ENCODE measurements at places on chromosomes 4 and X.

- no peak for DNase-seq
Measured at GRCh38 chr4:79604152-79604551, 196.1 kb upstream of the GK2 start.

GRCh38 chrX:39492497-39493162 is 605.1 kb downstream of the BCOR start:
- DNase-seq = peak; percentile 50

- DNase-seq = no peak
Measured at GRCh38 chr4:108272986-108273385, 104.3 kb upstream of the LEF1 start.

- DNase-seq = no peak
Measured at GRCh38 chrX:83186632-83187031, 321.5 kb upstream of the POU3F4 start.

- DNase-seq = no peak
Measured at GRCh38 chrX:155889328-155889727, 8.2 kb downstream of the VAMP7 start.

GRCh38 chr4:188691811-188692210 is 552.6 kb downstream of the TRIML1 start:
- DNase-seq = no peak

GRCh38 chr4:26930964-26931363 is 70.3 kb downstream of the STIM2 start:
- DNase-seq = no peak

DNA sequence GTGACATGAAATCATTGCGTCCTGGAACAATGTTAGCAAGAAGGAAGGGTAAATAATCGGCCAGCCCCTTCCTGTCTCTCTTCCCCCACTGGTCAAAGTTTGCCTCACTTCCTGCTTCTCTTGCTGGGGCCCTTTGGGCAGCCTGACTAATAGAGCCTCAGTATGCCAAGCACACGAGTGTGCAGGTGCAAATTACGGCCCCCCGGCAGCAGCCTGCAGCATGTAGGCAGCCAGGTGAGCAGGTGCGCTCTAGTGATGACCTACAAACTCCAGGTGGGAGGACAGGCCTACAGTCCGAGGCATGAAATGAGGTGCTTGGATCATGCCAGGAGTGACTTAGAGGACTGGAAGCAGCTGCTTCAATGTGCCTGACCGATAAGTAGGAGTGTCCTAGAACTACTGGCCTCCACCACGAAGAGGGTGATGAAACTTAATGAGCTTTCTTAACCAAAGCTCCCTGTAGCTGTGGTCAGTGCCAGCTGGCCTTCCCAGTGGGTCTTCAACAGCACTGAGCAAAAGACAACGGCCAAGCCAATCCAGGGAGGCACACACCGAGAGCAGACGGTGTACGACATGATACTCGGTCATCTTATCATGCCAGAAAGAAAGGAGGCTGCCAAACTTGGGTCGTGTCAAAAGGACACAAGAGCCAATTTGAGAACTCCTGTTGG is 26.1 kb upstream of the FAT1 start:
- no peak for DNase-seq

GRCh38 chr4:143517764-143518163 is 4.3 kb downstream of the SMARCA5 start:
- DNase-seq = no peak

GRCh38 chr4:180437601-180438000 is 1805.6 kb upstream of the TENM3 start:
- DNase-seq = no peak

DNA sequence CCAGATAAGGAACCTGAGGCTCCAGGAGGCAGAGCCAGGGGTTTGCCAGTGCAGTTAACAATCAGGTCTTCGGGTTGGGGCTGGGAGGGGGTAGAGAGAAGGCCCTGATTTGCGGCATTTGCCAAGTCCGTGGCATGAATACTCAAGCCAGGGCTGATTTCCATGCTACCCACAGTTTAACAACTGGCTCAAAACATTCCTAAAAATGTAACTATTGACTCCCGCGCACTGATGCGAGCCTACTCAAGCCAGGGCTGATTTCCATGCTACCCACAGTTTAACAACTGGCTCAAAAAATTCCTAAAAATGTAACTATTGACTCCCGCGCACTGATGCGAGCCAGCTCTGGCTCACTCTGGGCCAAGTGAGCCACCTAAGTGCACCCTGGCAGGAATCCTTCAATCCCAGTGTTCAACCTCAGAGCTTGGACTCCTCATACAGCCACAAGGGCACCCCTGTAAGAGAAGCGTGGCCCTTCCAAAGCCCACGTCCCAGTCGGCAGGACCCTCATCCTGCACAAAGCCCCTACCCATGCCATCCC is 75.6 kb downstream of the PPP2R2C start:
- DNase-seq = no peak

- DNase-seq = no peak
Measured at GRCh38 chrX:120452131-120452530, 17.0 kb downstream of the LAMP2 start.

- no peak for DNase-seq
Measured at GRCh38 chr4:81884986-81885385, 413.3 kb upstream of the RASGEF1B start.

DNA sequence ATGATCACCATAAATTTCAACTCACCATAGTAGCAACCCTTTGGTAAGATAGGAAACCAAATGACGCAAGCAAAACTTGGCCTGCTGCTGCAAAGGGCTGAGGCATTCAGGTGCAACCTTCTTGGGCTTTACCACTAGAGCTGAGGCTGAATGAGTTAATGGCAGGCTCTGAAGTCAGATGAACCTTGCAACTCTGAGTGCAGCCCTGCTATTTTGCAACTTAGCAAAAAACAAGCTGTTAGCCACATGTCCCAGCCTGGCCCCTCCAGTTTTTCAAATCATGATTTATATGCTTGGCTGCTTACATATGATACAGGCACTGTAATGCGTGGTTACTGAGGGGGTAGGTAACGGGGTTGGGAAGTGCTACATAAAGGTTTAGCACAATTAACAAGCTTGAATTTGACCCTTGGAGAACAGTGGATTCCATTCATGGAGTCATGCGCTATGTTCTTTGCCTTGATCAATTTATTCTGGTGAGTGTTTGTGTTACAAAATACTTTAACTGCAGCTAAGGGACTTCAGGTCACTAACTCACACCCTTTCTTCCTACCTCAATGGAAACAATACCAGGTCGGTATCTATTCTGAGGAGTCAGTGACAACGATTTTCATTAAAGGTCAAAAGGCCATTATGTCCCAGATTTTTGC is 80.5 kb upstream of the PPARGC1A start:
- DNase-seq = no peak

GRCh38 chr4:24915121-24915922 is 2.5 kb upstream of the CCDC149 start:
- no peak for DNase-seq

DNA sequence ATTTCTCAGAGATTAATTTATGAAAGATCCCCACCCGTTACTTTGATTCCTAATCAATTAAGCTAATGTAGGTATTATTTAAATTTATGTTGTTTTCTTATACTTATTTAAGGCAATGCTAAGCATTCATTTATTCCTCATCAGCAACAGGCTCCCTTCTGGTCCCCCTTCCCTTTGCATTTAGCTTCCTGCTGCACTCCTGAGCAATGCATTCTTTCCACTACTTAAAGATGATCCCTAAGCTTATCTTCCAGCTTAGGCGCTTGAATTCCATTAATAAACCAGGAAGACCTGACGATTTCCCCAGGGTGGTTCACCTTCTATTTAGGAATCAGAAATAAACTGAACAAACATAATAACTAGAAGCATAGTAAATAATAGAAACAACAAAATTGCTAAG is 1003.1 kb downstream of the FSTL5 start:
- DNase-seq = no peak

DNA sequence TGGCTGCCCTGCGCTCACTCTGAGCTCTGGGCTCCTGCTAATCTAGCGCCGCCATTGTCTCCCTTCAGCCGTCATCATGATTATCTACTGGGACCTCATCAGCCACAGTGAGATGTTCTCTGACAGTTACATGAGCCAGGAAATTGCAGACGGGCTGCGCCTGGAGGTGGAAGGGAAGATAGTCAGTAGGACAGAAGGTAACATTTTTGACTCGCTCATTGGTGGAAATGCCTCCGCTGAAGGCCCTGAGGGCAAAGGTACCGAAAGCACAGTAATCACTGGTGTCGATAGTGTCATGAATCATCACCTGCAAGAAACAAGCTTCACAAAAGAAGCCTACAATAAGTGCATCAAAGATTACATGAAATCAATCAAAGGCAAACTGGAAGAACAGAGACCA is 21.8 kb upstream of the PIN4 start:
- DNase-seq = no peak

DNA sequence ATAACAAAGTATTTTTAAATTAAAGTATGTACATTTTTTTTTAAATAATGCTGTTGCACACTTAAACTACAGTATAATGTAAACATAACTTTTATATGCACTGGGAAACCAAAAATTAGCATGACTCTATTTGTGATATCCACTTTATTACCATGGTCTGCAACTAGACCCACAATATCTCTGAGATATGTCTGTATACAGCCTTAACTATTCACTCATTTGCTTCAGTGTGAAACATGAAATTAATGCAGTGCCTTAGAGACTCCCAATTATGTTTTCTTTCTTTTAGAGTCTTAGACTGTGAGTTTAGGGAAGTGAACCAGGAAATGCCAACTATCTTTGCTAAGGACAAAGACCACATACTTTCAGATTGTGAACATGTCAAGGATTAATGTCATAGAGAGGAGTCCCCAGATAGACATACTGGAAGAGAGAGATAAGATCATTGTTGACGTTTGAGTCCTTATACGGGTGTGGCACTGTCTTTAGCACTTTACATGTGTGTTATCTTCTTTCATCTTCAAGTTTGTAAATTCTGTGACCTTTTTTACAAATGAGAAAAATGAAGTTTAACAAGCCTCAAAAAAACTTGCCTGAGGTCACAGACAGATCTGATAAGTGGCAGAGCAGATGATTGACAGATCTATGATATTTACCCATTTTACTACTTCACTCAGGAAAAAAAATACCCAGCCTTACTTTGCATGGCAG is 23.2 kb downstream of the CXorf58 start:
- no peak for DNase-seq

GRCh38 chr4:117154251-117154650 is 68.9 kb upstream of the TRAM1L1 start:
- no peak for DNase-seq

DNA sequence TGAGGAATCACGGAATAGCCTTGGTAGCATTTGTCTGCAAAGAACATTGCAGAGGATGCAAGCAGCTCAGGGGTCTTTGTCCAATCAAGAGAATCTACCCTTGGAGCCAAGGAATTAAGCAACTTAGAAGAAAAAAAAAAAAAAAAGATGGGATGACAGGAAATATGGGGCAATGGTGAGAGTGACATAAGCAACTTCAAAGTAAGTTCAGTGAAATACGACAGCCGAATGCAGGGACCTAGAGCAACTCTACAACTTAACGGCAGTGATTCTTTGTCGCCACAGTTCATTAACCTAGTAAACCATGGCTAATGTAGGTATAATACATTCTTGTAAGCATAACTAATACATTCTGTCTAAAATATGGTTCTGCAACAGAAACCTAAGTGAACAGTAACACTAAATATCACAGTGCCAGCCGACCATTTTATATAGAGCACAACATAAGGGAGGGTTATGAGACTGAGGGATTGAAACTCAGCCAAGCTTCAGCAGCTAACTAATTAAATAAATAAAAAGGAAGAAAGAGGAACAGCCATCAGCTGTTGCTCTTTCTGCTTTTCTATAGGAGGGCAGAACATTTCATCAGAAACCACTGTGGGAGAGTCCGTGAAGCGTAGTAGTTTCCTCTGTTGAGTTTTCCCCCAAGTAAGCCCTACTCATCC is 74.7 kb downstream of the PPARGC1A start:
- DNase-seq = no peak

- DNase-seq = no peak
Measured at GRCh38 chrX:50814701-50815100, 707 bp upstream of the SHROOM4 start.

DNA sequence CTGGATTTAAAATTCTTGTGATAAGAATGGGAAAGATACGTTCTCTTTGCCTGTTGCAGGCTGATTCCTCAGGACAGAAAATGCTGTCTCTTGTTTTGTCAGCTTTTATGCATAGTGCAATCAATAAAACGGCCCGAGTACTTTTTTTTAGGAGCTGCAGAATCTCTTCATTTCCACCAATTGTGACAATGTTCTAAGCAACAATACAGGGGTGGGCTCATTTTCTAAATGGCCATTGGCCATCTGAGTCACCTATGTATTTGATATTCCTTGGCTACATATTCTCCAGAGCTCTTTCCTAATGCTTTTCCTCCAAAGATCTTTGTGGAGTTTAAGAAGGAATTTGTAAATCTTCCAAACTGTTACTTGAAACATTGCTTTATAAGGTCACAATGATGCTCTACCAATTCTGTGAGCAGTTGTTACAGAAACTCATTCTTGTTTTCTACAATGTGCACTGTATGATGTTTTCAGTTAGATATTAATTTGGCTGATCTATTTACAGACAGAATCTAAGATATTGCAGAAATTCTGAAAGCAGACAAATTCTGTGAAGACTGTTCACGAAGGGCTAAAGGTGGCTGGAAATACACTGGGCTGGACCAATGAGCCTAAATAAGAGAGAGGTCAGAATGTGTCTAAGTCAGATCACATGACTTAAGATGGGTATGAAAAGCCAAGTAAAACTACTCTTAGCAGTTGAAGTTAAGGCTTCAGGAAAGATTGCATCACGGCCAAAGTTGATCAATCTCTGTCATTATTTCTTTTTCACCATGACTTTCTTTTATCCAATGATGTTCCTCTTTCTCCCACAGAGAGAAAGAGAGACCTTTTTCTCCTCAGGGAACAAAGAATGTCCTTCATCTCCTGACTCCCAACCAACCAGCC is 33.4 kb downstream of the TAPT1 start:
- DNase-seq = no peak

- DNase-seq = no peak
Measured at GRCh38 chr4:85673540-85673939, 198.6 kb downstream of the ARHGAP24 start.

DNA sequence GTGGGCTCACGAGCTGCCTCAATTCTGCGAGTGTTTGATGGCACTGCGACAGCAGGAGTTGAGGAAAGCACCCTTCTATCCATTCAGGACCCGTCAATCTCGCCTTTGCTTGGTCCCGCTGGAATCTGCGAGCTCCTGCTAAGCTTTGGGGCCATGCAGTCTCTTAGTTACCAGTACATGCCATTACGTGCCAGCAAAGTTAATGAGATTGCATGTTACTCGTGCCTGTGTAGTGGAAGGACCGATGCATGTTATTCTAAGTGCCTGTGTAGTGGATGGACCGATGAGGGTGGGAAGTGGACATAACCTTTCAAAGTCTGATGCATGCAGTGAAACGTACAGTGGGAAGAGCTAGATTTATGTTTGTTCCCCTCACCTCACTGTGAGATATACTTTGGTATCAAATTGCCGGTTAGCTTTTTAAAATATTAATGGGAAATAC is 569 bp downstream of the RPS3A start:
- no peak for DNase-seq

- DNase-seq = no peak
Measured at GRCh38 chr4:61320154-61320553, 120.0 kb downstream of the ADGRL3 start.

DNA sequence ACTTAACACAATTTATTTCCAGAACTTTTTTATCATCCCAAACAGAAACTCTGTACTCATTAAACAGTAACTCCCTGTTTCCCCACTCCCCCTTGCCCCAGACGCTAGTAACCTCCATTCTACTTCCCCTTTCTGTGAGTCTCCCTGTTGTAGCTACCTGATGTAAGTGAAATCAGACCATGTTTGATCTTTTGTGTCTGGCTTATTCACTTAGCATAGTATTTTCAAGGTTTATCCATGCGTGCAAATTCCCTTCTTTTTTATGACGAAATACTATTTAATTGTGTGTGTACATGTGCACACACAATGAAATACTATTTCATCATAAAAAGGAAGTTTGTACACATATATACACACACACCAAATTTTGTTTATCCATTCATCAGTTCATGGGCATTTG is 5.2 kb downstream of the PKD2 start:
- no peak for DNase-seq
